ENCODE measurements at places on chromosomes 12 and 14.
A peak's percentile ranks its signal among the peaks of the same experiment; 100 is the strongest.

DNA sequence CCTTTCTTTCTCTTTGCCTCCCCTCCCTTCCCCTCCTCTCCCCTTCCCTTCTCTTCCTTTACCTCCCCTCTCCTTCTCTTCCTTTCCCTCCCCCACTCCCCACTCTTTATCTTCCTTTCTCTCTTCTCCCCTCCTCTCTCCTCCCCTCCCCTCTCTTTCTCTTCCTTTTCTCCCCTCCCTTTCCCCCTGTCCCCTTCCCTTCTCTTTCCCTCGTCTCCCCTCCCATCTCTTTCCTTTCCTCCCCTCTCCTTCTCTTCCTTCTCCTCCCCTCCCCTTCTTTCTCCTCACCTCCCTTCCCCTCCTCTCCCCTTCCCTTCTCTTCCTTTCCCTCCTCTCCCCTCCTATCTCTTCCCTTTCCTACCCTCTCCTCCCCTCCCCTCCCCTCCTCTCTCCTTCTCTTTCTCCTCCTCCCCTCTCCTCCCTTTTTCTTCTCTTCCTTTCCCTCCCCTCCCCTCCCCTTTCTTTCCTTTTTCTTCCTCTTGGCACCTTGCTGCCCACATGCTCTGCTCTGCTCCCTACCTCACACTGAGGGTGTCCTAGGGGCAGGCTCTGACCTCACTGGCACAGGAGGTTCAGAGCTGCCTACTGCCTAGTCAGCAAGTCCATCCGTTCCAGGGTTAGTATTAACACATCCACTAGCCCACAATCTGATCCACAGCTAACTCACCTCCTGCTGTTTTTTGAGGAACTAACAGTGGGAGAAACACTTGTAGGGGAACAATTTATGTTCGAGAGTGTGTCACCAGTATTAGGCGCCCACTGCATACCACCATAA is 101.0 kb downstream of the NUAK1 start:
- no peak for DNase-seq

DNA sequence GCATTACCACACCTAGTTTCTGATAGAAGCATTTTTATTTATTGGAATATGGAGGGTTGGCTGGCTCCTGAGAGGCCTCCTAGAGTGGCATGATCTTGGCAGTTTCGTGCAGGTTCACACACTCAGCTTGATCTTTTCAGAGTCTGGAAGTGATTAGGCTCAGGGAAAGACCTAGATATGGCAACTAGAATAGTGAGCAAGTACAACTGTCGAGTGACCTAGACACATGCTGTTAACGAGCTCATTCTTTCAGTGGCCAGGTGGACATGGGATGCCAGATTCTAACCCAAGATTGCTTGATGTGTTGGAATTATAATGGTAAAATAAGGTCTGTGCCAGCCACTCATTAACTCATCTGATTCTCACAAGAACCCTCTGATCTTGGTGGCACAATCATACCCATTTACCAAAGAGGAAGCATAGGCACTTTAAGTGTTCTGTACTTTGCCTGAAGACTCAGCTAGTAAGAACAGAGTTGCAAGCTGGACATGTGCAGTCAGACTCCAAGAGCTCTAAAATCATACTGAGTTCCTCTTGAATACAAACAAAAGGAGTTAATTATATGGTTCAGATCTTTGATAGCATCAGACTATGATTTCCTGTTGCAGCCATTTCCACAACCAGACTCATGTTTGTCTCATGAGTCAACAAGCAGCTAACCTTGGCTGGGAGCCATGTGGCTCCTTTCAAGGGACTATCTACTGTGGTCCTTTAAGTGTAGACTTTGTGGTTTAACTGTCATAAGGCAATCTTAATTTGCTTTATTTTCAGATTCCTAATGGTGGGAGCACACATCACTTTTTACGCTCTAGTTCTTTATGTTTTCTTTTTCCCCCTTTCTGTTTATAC is 144.2 kb downstream of the PLEKHA5 start:
- DNase-seq: no peak

GRCh38 chr12:16036073-16036472 is 124.9 kb downstream of the DERA start:
- no peak for DNase-seq

GRCh38 chr12:2052826-2053678 is at the start of gene CACNA1C:
TSS of gene CACNA1C (plus strand) at chr12:2052987. CDS start at chr12:2053563, 576 bp downstream.
- DNase-seq: peak; percentile 57

DNA sequence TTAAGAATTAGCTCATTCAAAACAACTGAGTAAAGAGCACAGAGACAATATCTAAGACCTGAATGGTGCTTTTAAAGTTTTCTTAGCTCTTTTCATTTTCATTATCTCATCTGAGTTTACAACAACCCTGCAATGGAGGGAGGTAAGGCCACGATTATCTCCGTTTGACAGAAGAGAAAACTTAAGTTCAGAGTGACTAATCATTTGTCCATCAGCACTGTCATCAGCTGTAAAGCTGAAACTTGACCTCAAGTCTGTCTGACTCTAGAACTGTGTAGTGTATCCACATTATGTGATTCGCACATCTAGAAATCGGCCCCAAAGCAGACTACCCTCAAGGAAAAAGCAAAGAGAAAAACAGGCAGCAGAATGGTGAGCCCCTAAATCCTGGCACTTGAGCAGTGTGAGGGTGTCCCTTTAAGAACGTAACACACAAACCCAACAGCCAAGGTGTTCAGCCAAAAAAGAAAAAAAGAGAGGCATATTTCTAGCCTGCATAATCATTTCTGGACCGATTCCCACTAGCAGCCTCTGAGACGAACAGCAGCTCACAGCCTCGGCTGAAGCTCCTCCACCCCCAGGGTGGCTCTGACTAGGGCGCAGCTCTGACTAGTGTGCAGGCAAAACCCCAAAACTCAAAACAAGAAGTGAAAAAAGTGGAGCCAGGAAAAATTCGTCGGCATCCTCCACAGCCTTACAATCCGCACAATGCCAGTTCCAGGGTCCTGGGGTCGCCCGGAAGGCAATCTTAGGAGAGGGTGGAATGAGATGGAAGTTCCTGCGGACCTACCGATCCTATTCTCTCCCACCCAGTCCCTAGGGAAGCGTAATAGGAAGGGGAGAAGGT is 1.6 kb downstream of the STXBP6 start:
- peak; percentile 39 for DNase-seq

DNA sequence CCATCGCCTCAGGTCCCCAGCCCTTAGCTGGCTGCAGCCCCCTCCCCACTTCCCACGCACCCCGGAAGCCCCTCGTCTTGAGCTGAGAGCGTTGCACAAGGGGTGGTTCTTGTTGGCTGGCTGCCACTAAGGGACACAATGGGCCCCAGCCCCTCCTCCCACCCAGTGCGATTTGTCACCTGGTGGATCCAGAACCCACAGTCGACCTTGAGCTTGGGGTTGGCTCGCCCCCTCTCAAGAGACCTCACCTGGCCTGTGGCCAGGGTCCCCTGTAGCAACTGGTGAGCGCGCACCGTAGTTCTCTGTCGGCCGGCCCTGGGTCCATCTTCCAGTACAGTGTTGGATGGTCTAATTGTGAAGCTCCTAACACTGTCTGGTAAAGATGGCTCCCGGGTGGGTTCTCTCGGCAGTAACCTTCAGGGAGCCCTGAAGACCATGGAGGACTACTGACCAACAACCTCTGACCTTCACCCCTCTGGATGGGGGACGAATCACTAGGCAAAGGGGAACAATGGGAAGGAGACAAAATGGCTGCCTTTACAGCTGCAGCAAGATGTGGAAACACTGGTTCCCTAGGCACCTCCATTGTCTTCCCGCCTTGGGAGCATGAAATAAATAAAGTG is 6.6 kb downstream of the PHB2 start:
- DNase-seq: no peak

DNA sequence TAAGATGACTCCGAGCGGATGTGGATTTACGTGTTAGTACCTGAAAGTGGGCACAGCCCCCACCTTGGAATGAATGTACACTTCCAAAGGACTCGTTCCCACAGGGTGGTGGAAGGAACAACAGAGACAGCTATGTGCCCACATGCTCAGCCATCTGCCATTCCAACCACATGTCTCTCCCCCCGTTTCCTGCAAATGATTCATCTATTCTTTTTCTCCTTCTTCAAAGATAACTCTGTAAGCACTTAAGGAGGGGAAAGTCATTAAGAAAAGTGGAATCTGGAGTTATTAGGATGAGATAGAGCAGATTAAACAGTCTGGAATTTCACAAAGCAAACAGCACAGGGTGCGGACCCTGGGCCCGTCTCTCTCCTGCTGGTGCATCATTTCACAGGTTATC is 18.5 kb upstream of the DUSP6 start:
- no peak for DNase-seq

DNA sequence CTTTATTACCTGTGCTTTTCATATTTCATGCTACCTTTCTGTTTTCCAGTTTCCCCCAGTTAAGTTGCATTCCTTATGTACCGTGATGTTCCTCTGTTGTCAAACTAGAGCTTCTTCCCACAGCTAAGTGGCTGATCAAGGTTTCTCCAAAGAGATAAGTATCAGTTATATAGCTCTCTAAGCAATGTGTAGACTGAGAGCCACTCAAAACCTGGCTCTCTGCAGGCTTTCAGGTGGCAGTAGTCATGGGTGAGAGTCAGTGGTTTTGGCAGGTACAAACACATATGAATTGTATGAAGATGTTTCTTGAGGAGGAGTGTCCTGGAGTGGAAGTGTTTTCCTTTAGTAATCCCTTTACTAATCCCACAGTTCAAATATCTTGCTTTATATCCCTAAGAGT is 28.4 kb downstream of the TXNRD1 start:
- DNase-seq: no peak

DNA sequence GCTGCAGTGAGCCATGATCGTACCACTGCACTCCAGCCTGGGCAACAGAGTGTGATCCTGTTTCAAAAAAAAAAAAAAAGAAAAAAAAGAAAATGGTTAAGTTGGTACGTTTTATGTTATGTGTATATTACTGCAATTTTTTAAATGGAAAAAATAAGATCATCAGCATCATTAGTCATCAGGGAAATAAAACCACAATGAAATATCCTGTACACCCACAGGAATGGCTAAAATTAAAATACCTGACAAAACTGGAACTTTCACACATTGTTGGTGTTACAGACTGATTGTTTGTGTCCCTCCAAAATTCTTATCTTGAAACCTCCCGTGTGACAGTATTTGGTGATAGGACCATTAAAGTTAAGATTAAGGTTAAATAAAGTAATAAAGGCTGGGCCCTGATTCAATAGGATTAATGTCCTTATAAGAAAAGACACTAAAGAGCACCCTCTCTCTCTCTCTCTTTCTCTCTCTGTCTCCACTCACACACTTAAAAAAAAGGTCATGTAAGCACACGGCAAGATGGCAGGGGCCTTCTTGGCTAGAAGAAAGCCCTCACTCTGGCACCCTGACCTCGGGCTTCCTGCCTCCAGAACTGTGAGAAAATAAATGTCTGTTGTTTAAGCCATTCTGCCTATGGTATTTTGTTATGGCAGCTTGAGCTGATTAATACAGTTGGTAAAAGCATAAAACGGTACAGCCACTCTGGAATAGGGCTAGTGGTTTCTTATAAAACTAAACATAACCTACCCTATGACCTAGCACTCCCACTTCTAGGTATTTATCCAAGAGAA is 48.3 kb upstream of the ZFP36L1 start:
- no peak for DNase-seq

DNA sequence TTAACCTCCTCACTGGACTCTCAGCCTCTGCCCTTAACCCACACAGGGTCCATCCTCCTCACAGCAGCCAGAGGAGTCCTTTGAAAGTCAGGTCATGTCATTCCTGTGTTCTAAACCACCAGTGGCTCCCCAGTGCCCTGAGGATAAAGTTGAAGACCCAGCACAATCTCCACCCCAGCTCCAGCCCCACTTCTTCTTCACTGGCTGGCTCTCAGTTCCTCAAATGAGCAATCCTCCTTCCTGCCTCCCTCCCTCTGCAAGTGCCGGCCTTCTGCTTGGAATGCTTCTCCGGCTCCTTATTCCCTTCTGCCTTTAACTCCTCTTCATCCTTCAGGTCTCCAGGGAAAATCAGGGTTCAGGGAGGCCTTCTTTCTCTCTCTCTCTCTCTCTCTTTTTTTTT is 32.0 kb upstream of the SPPL3 start:
- no peak for DNase-seq

DNA sequence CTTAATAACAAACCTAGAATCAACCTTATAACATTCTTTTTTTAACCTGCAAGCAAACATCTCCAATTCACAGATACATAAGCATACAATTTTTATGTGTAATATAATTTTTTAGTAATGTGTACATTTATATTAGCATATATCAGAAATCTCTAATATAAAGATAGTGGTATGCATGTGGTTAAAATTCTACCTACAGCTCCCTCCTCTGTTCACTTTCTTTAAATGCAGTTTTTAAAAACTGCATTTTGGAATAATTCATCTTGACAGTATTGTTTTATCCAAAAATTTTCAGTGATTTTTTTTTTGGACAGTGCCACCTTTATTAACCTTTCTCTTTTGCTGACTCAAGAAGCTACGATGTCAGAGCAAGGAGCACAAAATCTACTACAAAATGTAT is 13.2 kb upstream of the RXYLT1 start:
- no peak for DNase-seq

DNA sequence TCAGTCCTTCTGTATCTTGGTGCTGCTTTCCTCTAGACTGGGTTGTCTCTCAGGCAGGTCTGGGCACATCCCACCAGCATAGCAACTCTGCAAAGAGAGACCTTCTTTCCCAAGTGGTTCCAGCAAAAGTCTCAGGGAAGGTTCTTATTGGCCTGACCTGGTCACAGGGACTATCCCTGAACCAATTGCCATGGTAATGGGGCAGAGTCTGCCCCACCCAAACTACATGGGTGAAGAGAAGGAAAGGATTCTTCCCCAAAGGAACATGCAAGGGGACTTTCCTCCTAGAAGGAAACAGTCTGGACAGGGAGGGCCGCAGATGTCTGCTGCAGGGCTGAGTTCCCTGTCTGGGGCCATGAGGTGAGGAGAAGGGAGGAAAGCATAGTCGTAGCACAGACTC is 122.2 kb upstream of the NCOR2 start:
- no peak for DNase-seq

- DNase-seq: no peak
Measured at GRCh38 chr14:99224116-99224910, 47.7 kb downstream of the BCL11B start.

GRCh38 chr14:83120187-83120586 is 1586.5 kb upstream of the SEL1L start:
- DNase-seq: no peak

DNA sequence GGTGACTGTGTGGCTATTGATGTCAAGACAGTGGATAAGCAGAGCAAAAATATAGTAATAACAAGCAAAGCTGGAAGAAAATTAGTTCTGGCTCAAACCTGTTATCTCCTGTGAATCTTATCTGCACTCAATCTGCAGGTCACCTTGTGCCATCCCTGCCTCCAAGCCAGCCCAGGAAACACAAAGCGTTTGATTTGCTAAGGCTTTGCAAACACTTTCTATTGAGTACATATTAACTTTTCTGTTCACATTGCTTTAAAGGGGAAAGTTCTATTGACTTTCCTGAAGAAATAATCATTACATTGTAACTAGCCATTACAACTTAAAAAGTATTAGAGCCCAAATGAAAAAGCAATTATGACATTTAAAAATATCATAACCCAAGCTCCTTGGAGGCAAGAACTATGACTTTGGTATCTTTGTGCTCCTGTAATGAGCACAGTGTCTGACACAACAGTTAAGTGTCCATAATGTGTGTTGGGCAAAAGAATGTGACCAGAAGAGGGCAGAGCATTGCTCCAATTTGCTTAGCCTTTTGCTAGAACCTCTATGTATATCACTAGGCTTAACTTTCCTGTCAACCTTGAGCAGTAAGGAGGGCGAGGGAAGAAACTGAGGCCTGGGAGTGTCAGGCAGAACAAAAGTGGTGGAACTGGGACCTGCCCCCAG is 24.7 kb downstream of the SERPINA3 start:
- DNase-seq: no peak

- no peak for DNase-seq
Measured at GRCh38 chr12:27987331-27987730, 14.8 kb upstream of the PTHLH start.

All from C1 segment of cervical spinal cord (tissue), 14 donors.